Posterior vena cava (tissue), 2 donors: ENCODE measurements at places on chromosomes 4 and X. TPM values are rescaled to one million over a fixed set of nuclear protein-coding genes. Genes with fewer than 3 reads are reported as not detected.

RBMXL3 gene
- total RNA-seq = not detected

SASH3 gene
- 11.6 TPM for total RNA-seq

CENPI gene
- total RNA-seq = 1.2 TPM

KLB gene
- total RNA-seq = not detected
